ENCODE measurements at places on chromosomes 2 and 18.

GRCh38 chr2:239776436-239777005, 248.6 kb downstream of the NDUFA10 start:
- DNase-seq, result no peak

GRCh38 chr2:164061129-164061746, 325.4 kb upstream of the FIGN start:
- no peak for DNase-seq

DNA sequence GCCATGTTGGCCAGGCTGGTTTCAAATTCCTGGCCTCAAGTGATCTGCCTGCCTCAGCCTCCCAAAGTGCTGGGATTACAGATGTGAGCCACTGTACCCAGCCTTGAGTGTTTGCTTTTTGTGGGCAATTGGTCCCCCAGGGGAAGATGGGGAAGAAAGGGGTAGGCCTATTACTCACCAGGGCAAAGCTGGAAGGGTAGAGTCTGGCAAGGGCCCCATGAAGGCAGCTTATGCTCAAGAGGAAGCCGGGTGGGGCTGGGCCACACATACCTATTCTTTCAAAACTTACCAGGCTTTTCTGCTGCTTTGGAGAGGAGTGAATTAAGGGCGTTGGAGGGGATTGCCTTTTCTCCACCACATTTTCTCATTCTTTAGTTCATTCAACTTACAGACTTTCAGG, 24.5 kb upstream of the CD28 start:
- DNase-seq, result no peak

GRCh38 chr2:20362701-20363435, 12.2 kb upstream of the PUM2 start:
- peak; percentile 64 for DNase-seq
